Endodermal cell (in vitro differentiated cells): ENCODE measurements at places on chromosomes 5 and 9. TPM values are rescaled to one million over a fixed set of nuclear protein-coding genes. Genes with fewer than 3 reads are reported as not detected.

DNA sequence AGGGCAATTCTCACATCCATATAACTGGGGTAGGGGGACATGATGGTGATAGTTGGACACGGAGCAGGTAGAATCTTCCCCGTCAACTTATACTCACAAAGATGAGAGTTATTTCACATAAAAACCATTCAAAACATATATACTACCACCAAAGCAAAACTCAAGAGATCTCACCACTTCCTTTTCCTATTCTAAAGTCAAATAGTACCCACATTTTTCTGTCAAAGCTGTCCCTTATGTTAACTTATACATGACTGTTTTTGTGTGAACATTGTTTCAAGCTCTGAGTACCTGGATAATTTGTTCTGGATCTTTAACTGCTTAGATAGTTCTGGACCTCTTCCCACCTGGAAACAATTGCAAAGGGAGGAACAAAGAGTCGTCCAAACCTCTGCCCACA is 95.5 kb upstream of the MAN2A1 start:
- no peak for DNase-seq
- peaks cover 10% of the 10 kb centered on the region for H3K4me1 ChIP-seq
- H3K4me3 ChIP-seq: no peak overlapping the region
- no peak overlapping the region for H3K27ac ChIP-seq
- no peaks in the 10 kb centered on the region for H3K36me3 ChIP-seq

DNA sequence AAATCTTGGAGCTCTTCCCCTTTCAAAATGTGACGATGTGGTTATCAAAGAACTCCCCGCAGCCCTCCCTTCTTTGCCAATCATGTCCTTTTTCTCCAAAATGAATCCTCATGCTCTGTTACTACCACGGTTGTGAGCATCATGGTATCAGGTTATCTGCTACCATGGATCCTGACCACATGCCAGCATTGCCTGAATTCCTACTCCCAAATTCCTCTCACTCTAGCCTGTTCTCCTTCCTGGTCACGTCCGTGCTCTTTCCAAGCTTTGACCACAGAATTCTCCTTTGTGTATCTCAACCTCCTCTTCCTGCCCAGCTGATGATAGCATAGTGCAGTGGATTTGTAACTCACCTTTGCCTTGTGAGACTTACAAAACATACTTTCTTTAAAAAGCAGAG is 59.5 kb upstream of the FBXL7 start:
- no peak overlapping the region for H3K4me3 ChIP-seq
- H3K4me1 ChIP-seq: no peaks in the 10 kb centered on the region
- H3K27me3 ChIP-seq: no peaks in the 10 kb centered on the region
- DNase-seq: no peak

LRRC19 gene
- total RNA-seq: not detected in 3 replicates

ODF2 gene
- 34.7 to 48.7 TPM (median 43.1 TPM) in 3 replicates for total RNA-seq

DNA sequence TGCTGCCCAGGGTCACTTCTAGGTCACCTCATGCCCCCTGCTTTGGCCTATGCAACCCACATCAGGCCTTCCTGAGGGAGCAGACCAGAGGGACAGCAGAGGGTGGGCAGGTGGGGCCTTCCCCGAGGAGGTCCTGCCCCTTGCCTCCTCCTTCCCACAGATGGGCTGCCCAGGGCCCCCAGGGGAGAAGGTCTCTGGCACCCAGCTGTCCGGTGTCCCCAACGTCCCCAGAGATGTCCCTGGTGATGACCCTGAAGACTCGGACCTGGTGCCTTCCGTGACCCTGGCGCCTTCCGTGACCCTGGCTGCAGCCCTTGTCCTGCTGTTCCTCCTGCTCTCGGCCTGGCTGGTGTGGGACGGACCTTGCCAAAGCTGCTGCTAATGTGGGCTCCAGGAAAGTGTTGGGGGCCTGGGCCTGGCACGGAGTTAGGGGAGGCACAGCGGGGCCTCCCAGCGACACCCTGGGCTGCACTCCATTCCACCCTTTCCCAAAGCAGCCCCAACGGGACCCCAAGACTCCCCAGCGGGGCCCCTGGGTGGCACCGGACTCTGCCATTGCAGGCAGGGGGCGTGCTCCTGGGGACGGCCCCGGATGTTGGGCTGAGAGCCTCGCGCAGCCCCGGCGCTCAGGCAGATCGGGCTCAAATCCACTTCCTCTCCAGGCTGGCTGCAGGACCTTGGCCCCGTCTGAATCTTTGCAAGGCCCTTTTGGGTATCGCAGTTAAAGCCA is 6.8 kb upstream of the SLC2A6 start:
- peaks cover 6% of the 10 kb centered on the region for H3K27me3 ChIP-seq
- H3K36me3 ChIP-seq: no peaks in the 10 kb centered on the region
- no peak overlapping the region for H3K27ac ChIP-seq
